ENCODE measurements at places on chromosomes 11 and 22.

GRCh38 chr11:3166268-3167142 is 1.4 kb upstream of the OSBPL5 start:
- peak; percentile 10 for DNase-seq

GRCh38 chr11:85313741-85314140 is 313.4 kb downstream of the DLG2 start:
- DNase-seq = no peak

DNA sequence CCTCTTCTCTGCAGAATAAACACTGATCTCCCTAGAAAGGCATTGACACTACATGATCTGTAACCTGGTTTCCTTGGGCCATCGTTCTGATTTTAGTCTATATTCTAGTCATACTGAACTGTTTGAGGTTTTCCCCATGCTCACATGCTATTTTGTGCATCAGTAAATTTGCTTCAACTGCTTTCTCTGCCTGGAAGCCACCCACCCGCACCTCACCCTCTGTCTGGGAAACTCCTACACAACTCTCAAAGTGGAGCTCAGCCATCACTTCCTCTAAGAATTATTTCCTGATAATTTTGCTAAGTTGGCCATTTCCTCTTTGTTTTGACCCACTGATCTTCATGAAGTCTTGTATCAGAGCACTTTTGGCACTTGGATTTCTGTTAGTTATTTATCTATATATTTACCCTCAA is 36.1 kb downstream of the MMP20 start:
- DNase-seq = no peak

DNA sequence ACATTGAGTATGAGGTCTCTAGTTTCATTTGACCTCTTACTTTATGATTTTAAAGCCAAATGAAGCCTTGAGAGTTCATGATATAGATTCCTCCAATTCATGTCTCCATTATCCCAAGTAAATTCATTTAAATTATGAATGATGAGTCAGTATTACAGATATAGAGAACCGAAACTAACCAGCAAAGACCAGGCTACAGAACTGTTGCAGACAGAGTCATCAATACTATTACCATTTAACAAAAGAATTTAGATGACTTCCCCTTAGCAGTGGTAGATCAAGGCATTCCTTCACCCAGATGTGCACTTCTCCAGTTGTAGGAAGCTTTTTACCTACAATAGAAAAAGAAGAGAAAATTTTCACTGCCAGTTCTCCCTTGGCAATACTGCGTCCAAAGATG is 11.8 kb upstream of the CCDC89 start:
- DNase-seq = no peak

DNA sequence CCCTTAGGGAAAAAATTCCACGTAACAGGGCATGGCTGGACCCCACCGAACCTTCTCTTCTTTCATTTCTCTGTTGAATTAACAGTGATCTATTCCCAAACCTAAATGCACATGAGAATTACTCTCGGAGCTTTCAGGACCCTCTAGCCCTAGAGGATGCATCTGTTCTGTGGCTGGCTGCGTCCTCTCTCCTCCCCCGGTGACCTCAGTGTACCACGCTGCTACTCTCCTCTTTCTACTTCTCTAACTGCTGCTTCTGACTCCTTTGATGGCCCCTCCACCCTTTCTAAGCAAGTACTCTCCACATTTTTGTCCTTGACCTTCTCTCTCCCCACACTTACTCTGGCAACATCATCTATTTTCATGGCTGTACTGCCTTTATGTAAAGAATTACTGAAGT is 12.1 kb upstream of the APOA1 start:
- no peak for DNase-seq

DNA sequence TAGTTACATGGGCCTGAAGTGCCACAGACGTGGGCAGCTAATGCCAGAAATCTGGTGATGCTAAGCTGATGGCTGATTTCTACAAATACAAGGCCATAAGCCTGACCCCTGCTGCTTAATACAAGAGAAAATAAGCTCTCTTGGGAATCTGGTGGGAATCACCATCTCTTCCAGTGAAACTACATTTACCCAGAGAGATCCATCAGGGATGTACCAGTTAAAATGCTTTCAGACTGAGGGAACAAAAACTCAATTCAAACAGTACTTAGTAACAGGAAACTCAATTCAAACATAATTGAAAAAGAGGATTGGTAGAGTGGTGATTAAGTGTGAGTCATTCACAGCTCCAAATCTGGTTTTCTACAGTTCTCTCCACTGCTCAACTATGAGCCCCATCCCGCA is 1.7 kb upstream of the CAVIN3 start:
- DNase-seq = no peak

GRCh38 chr11:17014833-17015626 is 816 bp upstream of the PLEKHA7 start:
- peak; percentile 45 for DNase-seq

DNA sequence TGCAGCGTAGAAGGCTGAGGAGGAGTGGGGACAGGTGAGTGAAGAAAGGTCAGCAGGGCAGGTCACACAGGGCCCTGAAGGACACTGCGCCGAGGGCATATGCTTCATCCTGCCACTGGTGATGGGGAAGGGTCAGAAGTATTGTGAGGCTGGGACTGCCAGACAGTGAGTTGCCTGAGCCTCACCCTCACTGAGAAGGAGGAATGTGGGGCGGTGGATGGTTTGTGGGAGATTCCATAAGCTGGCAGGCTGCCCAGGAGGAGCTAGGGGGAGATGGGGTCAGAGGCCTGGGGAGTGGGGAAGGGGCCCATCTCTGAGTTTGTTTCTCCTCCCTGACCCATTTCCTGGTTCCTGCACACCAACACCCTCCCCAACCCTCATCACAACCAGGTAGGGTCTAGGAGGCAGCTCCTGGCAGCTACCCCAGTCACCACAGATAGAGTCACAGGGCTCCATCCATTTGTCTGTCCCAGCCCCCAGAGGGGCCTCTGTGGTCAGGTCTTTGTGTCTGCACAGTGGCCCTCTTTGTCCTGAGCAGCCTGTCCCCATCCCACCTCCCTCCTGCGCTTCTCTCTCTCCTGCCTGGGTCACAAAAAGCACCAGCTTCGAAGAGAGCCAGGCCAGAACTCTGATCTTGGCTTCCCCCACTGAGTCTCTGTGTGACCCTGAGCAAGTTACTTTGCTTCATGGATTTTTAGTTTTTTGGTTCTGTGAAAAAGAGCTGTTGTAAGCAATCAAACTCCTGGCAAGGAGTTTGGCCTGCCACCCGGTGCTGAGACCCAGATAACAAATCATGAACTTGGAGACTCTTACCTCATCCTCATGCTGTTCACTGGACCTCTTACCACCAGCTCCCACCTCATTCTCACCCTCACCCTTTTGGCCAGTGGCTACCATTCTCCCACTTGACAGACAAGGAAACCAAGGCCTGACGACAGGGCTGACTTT is 4.6 kb upstream of the P2RY2 start:
- no peak for DNase-seq

DNA sequence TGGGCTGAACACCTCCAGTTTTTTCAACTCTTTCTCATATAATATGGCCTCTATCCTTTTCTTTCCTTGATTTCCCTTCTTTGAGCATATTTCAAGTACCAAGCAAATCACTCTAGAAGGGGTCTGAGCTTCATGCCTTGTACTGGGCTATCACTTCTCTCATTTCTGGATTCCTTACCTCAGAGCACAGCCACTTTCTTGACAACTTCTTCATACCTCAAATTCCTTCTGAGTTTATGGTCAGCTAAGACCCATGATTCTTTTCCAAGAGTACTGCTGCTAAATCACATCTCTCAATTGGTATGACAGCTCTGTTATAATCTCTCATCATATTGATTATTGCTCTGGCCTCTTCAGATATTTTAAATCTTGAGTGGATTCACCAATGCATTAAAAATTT is 224.8 kb upstream of the ZBED5 start:
- DNase-seq = no peak

- DNase-seq = no peak
Measured at GRCh38 chr22:25716637-25717036, 25.4 kb upstream of the MYO18B start.

GRCh38 chr22:32050678-32051515 is 7.8 kb downstream of the SLC5A1 start:
- DNase-seq = peak; percentile 72

- DNase-seq = no peak
Measured at GRCh38 chr11:69459848-69460539, 21.5 kb upstream of the LINC01488 start.

DNA sequence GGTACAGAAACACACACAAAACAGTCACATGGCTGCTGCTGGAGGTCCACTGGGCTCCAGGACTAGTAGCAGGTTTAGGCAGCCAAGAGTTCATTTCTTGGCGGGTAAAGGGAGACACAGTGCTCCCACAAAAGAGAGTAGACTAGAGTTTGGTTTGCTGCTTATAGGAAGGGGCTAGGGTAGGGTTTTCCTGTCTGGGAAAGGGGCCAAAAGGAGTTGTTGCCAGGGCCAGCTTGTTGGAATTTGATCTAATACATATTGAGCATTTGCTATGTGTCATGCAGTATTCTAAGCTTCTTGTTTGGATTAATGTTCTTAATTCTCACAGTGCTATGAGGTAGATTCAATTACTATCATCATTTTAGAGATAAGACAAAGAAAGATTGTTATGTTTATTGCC is 195.1 kb upstream of the PLET1 start:
- no peak for DNase-seq

GRCh38 chr11:119337581-119338317 is 2.9 kb downstream of the C1QTNF5 start:
- DNase-seq = no peak

- no peak for DNase-seq
Measured at GRCh38 chr11:92804388-92804966, 165.0 kb upstream of the MTNR1B start.

- no peak for DNase-seq
Measured at GRCh38 chr11:117026593-117027330, 71.5 kb downstream of the SIK3 start.

DNA sequence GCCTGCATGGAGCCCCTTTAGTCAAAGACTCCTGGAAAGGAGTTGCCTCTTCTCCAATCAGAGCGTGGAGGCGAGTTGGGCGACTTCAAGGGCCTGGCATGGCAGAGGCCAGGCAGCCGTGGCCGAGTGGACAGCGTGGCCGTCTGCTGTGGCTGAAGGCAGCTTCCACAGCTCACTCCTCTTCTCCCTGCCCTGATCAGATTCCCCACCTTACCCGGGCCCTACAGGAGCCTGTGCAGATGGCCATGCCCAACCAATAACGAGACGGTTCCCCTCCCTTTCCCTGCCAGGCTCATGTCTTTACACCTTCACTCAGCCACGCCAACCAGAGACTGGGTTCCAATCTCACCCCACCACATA is 20.0 kb upstream of the SLC22A12 start:
- no peak for DNase-seq

GRCh38 chr11:9688716-9689511 is 25.0 kb downstream of the SWAP70 start:
- DNase-seq = no peak

- DNase-seq = peak; percentile 63
Measured at GRCh38 chr11:1760351-1761109, 3.2 kb downstream of the CTSD start.

- peak; percentile 87 for DNase-seq
Measured at GRCh38 chr22:26669060-26669481, 11.7 kb downstream of the MIAT start.

Measured in body of pancreas (tissue), 4 donors.